IMR-90 (cell line): ENCODE measurements at places on chromosomes 5 and 9. TPM values are rescaled to one million over a fixed set of nuclear protein-coding genes. Genes with fewer than 3 reads are reported as not detected.
A peak's percentile ranks its signal among the peaks of the same experiment; 100 is the strongest.

Gene TOR1A
- total RNA-seq = 27.1 and 34.4 TPM in 2 replicates

DNA sequence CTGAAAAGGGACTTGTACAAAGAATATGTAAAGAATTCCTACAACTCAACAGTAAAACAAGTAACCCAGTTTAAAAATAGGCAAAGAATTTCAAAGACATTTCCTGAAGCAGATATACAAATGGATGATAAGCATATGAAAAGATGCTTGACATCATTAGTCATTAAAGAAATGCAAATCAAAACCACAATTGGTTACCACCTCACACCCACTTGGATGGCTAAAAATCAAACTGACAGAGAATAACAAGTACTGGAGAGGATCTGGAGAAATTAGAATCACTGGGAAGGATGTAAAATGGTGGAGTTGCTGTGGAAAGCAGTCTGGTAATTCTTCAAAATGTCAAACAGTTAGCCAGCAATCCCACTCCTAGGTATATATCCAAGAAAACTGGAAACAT, 12.5 kb upstream of the FOXE1 start:
- peak; percentile 44 for DNase-seq

GRCh38 chr5:141692919-141693725, 11.1 kb upstream of the ARAP3 start:
- peak; percentile 55 for DNase-seq

DNA sequence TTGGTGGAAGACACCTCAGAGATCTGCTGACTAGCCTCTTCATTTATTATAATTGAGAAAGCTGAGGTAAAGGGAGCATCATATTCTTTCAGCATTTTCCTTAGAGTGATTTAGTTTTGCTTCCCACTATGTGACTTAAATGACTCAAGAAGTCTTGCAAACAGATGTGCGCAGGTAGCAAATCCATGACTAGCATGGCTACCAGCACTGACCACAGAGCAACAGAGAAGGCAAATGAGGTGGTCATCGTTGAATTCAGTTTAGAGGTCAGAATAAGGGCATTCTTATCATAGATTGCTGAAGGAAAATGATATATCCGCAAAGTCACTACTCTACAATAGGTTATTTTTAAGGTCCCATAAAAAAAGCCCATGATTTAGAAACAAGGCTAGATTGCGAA, 162.2 kb downstream of the PIK3R1 start:
- DNase-seq = no peak

Gene BHMT2
- total RNA-seq = 0.36 and 0.56 TPM in 2 replicates

DNA sequence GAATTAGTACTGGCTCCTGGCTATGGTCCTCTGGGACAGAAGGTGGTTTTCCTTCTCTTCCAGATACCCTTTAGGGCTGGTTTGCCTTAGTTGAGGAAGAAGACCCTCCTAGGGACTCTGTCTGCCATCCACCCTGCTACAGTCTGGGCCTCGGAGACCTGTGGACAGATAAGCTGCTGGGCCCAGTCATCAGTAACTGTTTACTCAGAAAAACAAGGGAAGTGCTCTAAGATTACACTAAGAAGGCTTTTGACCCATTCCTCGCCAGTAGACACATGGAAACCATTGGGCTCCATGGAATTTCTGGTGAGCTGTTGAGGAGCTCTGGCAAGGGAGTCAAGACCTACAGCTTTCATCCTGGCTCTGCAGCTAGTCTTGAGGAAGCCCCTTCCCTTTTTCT, 31.2 kb downstream of the LARP1 start:
- DNase-seq = peak; percentile 55

GRCh38 chr5:36897616-36898015, 21.0 kb downstream of the NIPBL start:
- peak; percentile 80 for DNase-seq

GRCh38 chr5:116394186-116394867, 180.3 kb downstream of the SEMA6A start:
- DNase-seq = peak; percentile 21

GRCh38 chr5:121525706-121526105, 326.0 kb upstream of the FTMT start:
- no peak for DNase-seq

Gene MSX2
- total RNA-seq = 1.9 and 2.2 TPM in 2 replicates

GRCh38 chr9:136777359-136777758, 13.0 kb upstream of the LCN15 start:
- DNase-seq = no peak

DNA sequence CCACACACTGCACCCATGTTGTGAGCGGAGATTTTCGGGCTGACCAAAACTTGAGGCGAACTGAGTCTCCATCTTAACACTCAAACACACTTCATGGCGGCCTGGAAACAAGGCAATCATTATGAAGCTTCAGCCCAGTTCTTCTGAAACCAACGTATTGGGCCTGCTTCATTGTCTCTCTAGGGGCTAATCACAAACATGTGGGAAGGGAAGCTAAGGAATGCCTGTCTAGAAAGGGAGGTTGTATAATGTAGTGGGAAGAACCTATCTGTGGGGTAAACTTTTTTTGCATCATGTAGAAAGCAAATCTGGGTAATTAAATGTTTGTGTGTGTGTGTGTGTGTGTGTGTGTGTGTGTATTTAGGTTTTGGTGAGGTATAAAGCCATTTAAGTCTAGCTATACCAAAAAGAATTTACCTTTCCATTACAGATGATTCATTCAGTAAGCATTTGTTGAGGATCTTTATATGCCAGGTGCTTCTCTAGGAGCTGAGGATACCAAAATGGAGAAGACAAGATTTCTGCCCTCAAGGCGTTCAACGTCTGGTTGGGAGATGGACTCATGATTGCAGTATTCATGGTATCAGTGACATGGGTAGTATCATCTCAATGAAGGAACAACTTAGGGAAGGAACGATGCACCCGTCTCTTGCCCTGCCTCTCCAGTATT, 29.4 kb downstream of the SLC1A3 start:
- DNase-seq = no peak

GRCh38 chr5:177550122-177550521, 4.2 kb downstream of the FAM193B start:
- DNase-seq = no peak

- DNase-seq = no peak
These were observed 440.3 kb downstream of the PLK2 start for GRCh38 chr5:58019614-58020013.

Gene ARSI
- total RNA-seq = 15.0 and 15.2 TPM in 2 replicates

Gene DIMT1
- total RNA-seq = 45.3 and 46.4 TPM in 2 replicates

Gene TMEM232
- 0.36 and 0.56 TPM in 2 replicates for total RNA-seq

- DNase-seq = no peak
These were observed 232.5 kb downstream of the SPATA31A1 start for GRCh38 chr9:39587844-39588499.

DNA sequence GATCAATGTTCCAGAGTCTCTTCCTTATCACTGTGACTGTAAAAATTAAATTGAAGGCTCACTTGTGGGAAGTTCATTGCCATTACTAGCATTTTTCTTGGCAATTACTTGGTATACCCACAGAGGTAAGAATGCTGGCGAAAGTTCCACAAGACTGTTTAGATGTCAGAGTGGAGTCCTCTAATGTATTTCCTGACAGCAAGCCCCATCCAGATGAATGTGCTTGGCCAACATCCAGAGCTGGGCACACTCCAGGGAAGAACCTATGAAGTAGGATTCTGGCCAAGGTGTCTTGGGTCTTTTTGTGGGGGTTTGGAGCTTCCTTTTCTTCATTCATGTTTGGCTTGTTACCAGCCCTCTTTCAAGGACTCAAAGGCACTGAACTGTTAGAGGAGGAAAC, 473.6 kb downstream of the DMAC1 start:
- DNase-seq = no peak

- DNase-seq = no peak
These were observed 11.2 kb upstream of the SETD9 start for GRCh38 chr5:56898213-56898612.

- peak; percentile 43 for DNase-seq
These were observed 15.5 kb upstream of the FAM120AOS start for GRCh38 chr9:93468763-93469456.

- DNase-seq = peak; percentile 43
These were observed 248.0 kb upstream of the GAS1 start for GRCh38 chr9:87195306-87195705.

Gene NMUR2
- not detected in 2 replicates for total RNA-seq

Gene SV2C
- not detected in 2 replicates for total RNA-seq

- DNase-seq = peak; percentile 62
These were observed 160.7 kb upstream of the MEF2C start for GRCh38 chr5:89043676-89044075.

- DNase-seq = peak; percentile 41
These were observed 29.8 kb downstream of the PRUNE2 start for GRCh38 chr9:76876098-76876497.

Gene C5orf52
- not detected in 2 replicates for total RNA-seq

Gene SLCO6A1
- not detected in 2 replicates for total RNA-seq

DNA sequence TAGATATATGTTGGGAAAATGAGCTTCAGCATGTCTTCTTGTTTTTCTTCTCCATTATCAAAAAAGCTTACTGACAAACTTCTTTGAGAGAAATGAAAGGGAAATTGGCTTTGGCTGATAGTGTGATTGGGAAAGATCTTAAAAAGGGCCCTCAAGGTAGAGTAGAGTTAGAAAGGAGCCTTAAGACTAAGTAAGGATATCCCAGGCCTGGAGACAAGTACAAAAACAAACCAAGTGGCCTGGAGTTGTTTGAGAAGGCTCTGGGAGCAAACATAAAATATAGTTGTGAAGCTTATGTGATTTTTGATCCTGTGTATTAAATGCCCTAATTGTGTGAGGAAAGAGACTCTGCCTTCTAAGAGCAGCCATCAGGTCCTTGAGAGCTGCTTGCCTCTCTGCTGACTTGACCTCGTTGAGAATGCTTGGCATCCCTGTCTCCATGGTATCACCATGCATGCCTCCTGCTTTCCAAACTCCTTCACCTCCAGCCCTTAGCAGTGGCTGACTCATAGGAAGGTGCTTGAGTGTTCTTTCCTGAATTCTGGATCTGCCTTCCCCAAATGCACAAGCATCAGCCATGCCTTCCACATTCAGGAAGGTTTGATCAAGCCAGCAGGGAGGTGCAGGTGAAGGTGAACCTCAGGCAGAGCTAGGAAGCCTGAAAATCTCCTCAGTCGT, 78.9 kb downstream of the SMARCA2 start:
- peak; percentile 78 for DNase-seq

GRCh38 chr9:115135821-115136778, 18.1 kb upstream of the TNC start:
- DNase-seq = peak; percentile 74

- peak; percentile 71 for DNase-seq
These were observed at the start of gene PCDHGA3 for GRCh38 chr5:141343242-141343952. TSS of gene PCDHGA3 (plus strand) at chr5:141343829. CDS start at chr5:141344034, 205 bp downstream.
